ENCODE measurements at places on chromosomes 1 and 21. TPM values are rescaled to one million over a fixed set of nuclear protein-coding genes. Genes with fewer than 3 reads are reported as not detected.

GRCh38 chr1:150521196-150521968 lies 5.8 kb downstream of the FALEC start:
- no peak for DNase-seq

GRCh38 chr1:62012836-62013235 lies 181.8 kb upstream of the L1TD1 start:
- no peak for DNase-seq

SPATA45 gene
- not detected for total RNA-seq

GRCh38 chr1:53176452-53177208 lies 20.0 kb upstream of the CPT2 start:
- DNase-seq: no peak

All from Peyer's patch (tissue), 4 donors.